ENCODE measurements at places on chromosomes 1 and 21. TPM values are rescaled to one million over a fixed set of nuclear protein-coding genes. Genes with fewer than 3 reads are reported as not detected.

CELA3A gene
- not detected for total RNA-seq

ACTL8 gene
- 0.28 TPM for total RNA-seq

DLGAP3 gene
- 0.42 TPM for total RNA-seq

DNA sequence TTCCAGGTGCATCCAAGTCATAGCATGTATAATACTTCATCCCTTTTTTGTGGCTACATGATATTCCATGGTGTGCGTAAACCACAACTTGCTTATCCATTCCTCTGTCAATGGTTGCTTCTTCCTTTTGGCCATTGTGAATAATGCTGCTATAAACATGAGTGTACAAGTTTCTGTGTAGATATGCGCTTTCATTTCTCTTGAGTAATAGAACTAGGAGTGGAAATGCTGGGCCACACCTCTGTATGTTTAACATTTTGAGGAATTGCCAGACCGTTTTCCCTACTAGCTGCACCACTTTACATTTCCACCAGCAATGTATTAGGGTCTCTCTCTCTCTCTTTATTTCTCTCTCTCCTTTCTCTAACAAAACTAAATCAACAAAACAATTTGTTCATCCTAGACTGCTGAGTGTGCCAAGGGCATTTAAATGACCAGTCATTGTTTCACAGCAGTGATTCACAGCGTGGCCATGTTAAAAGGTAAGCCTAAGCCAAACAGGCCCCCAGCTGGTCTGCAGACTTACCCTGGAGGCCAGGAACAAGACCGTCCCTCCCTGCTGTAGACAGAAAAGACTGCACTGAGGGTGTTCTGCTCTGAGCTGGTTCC, 53.2 kb upstream of the LYST start:
- peak; percentile 62 for DNase-seq

DNA sequence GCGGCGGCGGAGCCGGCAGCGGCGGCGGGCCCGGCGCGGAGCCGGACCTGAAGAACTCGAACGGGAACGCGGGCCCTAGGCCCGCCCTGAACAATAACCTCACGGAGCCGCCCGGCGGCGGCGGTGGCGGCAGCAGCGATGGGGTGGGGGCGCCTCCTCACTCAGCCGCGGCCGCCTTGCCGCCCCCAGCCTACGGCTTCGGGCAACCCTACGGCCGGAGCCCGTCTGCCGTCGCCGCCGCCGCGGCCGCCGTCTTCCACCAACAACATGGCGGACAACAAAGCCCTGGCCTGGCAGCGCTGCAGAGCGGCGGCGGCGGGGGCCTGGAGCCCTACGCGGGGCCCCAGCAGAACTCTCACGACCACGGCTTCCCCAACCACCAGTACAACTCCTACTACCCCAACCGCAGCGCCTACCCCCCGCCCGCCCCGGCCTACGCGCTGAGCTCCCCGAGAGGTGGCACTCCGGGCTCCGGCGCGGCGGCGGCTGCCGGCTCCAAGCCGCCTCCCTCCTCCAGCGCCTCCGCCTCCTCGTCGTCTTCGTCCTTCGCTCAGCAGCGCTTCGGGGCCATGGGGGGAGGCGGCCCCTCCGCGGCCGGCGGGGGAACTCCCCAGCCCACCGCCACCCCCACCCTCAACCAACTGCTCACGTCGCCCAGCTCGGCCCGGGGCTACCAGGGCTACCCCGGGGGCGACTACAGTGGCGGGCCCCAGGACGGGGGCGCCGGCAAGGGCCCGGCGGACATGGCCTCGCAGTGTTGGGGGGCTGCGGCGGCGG, 1.0 kb downstream of the ARID1A start:
- peak; percentile 44 for DNase-seq

ADAMTS5 gene
- total RNA-seq = 0.21 TPM

- DNase-seq = no peak
Observed at GRCh38 chr1:51514733-51515132, 4.3 kb downstream of the EPS15 start.

DNA sequence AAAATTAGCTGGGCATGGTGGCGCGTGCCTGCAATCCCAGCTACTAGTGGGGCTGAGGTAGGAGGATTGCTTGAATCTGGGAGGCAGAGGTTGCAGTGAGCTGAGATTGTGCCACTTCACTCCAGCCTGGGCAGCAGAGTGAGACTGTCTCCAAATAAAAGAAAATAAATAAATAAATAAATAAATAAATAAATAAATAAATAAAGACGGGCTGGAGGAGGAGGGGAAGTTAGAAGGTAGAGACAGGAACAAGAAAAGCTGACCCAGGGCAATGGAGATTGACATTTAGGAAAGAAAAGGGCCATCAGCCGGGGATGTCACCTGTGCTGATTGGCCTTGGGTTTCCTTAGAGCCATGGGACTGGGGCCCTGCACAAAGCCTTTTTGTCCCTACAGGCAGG, 153.7 kb upstream of the IGSF21 start:
- no peak for DNase-seq

DNA sequence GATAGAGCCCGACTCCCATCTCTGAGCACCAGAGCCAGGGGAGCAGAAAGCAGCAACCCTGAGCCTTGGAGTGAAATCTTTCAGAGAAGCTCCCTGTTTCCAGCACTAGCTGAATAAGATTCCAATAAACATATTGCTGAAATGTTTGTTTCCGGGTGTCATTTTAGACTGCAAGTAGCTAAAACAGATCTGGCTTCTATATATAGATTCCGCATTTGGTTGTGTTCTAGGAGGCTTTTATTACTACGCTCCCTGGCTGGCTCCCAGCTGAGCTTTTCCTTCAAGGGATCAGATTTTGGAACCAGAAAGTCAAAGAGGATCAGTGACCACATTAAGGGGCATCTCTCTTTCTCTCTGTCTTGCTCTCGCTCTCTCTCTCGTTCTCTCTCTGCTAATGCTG, 88.2 kb downstream of the PAPPA2 start:
- DNase-seq = no peak

GRCh38 chr1:166905900-166906299, 29.8 kb upstream of the TADA1 start:
- DNase-seq = peak; percentile 32

DNA sequence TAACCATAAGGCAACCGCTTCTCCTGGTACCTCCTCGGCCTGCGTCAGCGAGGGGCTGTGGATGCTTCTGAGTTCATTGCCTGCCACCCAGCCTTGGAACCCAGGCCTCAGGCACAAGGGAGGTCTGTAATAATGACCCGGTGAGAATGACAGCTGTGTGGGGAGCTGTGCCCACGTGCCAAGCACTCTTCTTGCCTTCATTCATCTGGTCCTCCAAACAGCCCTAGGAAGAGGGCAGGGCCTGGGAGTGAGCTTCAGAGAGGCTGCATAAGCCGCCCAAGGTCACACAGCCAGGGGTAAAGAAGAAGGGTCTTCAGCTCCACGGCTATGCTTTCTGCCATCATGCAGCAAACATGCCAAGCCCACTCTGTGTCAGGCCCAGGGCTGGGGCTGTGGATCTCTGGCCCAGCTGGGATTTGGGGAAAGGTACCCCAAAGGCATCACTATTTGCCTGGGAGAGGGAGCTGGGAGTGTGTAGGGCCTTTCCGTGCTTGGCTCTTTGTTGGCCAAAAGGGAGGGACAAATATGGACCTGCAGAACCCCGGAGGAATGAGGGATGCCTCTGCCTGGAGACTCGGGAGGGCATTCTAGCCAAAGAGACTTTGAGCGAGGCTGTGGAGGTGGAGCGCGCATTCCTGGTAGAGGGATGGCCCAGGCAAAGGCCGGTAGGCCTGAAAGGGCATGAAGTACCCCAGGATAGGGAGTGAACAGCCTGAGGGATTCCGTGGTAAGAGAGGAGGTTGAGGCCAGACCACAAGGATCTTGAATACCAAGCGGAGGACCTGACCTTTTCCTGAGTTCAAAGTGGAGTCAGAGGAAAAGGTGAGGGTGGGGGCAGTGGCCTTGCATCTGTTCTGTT, 10.1 kb upstream of the EDN2 start:
- DNase-seq = no peak

CCDC27 gene
- total RNA-seq = 0.09 TPM

DNA sequence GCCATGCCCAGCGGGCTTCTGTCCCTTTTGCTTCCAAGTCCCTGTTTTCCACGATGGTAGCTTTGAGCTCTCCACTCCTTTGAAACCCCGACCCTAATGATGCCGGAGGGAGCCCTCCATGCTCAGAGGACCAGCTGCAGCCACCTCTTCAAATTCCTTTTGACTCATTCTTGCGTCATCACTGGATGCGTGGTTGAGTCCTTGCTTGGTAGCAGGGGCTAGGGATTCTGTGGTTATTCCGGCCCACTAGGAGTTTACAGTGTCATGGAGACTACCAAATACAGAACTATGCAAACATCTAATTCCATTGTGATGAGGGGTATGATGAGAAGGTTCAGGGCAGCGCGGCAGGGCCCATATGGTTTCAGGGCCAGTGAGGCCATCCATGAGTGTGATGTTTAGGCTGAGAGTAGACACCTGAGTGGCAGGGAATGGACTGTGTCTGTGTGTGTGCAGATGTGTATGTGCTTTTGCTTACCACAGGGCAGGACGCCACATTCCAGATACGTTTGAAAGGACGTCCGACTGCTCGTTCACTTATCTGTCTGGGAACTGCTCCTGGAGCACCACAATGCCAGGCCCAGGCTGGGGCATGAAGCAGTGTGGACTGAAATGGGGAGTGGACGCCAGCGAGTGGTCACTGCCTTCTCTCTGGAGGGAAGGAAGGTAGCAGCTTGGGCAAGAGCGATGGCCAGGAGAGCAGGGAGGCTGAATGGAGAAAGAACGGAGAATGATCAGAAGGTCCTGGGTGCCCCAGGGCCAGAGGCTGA, 30.4 kb upstream of the ZBTB21 start:
- no peak for DNase-seq

DNA sequence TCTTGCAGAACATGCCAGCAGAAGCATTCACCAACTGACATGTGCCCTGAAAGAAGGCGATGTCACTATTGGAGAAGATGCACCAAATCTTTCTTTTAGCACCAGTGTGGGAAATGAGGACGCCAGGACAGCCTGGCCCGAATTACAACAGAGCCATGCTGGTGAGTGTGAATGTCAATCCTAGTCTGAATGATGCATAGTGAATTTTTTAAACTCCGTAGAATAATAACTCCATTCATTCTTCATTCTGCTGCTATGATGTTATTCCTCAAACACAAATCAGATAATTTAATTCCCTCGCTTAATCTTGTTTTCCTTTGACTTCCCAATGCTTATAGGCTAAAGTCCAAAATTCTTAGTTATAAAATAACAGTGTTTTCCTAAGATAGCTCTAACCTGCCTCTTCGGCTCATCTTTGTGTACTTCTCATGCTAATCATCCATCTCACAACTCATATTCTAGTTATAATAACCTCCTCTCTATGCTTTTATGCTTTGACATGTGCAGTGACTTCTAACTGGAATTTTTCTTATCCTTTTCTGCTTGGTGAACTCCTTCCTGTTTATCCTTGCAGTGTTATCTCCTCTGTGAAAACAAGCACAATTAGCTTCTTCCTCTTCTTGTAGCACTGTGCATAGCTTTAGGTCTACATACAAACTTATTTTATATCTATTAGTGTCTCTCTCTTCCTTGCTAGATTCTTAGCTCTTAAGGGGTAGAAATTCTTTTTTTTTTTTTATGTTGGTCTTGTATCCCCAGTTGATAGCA, 14.4 kb downstream of the SDCCAG8 start:
- peak; percentile 9 for DNase-seq

DNA sequence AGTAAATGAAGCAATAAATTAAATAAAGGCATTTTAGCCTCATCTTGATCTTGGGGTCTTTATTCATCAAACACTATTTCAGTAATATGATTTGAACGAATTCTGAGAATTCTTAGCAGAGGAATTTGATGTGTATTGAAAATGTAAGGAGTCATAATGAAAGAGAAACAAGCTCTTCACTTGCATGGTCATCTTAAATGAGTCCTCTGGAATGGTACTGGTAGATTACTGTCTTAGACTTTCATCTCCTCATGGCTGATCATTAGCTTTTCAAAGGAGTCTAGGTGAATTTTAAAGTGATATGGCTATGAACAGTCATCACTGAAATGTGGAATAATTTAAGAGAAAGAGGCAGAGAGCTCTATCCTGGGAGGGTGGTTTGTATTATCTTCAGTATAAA, 30.0 kb downstream of the PRRC2C start:
- no peak for DNase-seq

- peak; percentile 59 for DNase-seq
Observed at GRCh38 chr1:178066908-178067614, 26.8 kb upstream of the RASAL2 start.

CYP4B1 gene
- not detected for total RNA-seq

- DNase-seq = no peak
Observed at GRCh38 chr1:112694363-112694929, 12.5 kb downstream of the RHOC start.

- no peak for DNase-seq
Observed at GRCh38 chr1:230123280-230124185, 56.5 kb downstream of the GALNT2 start.

B3GALT5 gene
- 1.4 TPM for total RNA-seq

- DNase-seq = no peak
Observed at GRCh38 chr1:32977546-32978087, 13.0 kb upstream of the RNF19B start.

- no peak for DNase-seq
Observed at GRCh38 chr21:45539046-45539795, 3.0 kb downstream of the SLC19A1 start.

DNA sequence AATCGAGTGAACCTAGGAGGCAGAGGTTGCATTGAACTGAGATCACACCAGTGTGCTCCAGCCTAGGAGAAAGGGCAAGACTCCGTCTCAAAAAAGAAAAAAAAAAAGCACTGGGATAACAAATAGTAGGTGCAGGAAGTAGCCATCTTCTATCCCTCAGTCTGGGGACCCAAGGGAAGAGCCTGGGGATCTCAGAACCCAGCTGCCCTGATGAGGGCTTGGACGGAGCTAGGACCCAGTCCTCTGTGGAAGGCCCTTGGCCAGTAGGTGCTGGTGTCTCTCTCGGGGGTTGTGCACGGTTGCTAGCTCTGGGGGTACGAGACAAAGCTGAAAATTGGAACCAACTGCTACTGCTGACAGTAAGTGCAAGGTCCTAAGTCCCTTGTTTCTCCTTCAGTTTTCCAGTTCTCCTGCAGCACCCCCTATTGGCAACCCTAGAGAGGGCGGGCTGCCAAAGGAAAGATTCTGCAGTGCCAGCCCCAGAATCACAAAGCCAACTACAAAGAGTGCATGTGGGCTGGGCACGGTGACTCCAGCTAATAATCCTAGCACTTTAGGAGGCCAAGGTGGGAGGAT, 57.6 kb upstream of the KIF1B start:
- DNase-seq = peak; percentile 62

- no peak for DNase-seq
Observed at GRCh38 chr21:46648539-46648938, 13.1 kb downstream of the PRMT2 start.

GRCh38 chr1:160409486-160409885, 9.1 kb downstream of the VANGL2 start:
- DNase-seq = no peak

CYP4A11 gene
- not detected for total RNA-seq

DNA sequence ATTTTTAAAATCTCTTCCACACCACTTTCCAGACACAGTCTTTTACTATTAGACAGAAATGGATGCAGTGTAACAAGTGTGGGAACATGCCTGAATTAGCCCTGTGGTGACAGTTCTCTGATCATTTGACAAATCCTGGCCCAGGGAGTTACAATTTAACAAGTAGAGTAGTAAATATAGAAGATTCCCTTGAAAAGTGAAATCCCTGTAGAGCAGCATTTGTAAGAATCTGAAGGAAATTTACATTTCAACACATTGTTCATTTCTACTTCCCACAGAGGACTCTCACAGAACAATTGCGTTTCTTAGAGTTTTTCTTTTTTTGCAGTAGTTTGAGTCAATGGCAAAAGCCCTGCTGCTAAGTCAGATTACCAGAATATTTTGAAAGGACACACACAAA, 458.3 kb upstream of the BRINP3 start:
- no peak for DNase-seq

- DNase-seq = no peak
Observed at GRCh38 chr1:188669728-188670382, 1807.8 kb downstream of the BRINP3 start.

NR5A2 gene
- total RNA-seq = not detected

- no peak for DNase-seq
Observed at GRCh38 chr1:205998457-205999241, 4.5 kb downstream of the RAB7B start.

All from cardiac muscle cell (in vitro differentiated cells and primary cell).